Nucleus accumbens (tissue), 56 donors: ENCODE measurements at places on chromosomes 2 and 18.

DNA sequence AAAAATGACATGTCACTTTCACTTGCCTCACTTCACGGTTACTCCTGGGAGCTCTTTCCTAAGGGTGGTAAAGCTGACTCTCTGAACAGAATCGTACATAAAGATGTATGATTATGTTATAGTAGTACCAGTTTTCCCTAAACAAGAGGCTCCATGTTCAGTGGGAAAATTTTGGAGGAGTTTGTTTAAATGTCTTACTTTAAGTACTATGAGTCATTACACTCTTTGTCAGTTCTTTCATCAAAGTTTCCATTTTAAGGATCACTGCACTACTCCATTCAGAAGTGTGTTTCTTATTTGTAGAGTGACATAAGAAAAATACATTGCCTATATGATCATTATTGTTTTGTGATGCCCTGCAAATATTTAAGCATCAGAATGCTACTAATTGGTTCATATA is 121.1 kb upstream of the FIGN start:
- no peak for DNase-seq

GRCh38 chr2:46776687-46777327 is 138.8 kb downstream of the MCFD2 start:
- no peak for DNase-seq

- no peak for DNase-seq
These were observed 570.9 kb downstream of the PIK3C3 start for GRCh38 chr18:42525905-42526304.

GRCh38 chr2:148524519-148524919 is 120.0 kb upstream of the EPC2 start:
- DNase-seq = no peak

DNA sequence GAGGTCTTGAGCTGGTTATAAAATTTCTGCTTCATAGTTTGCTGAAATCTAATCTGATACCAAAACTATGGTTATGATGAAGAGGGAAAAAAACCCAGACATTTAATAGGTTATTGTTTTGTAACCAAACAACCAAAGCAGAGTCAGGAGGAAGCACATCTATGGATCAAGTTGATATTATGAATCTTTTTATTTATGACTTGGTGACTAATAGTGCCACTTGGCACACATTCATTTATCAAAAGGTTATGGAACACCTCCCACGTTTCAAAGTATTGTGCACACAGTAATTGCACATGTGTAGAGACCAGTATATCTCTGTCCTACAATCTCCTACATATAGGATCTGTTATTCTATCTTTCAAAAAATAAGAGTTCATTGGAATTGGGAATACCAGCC is 93.0 kb downstream of the DPP4 start:
- no peak for DNase-seq

GRCh38 chr2:152176113-152176714 is 651 bp upstream of the STAM2 start:
- DNase-seq = no peak

DNA sequence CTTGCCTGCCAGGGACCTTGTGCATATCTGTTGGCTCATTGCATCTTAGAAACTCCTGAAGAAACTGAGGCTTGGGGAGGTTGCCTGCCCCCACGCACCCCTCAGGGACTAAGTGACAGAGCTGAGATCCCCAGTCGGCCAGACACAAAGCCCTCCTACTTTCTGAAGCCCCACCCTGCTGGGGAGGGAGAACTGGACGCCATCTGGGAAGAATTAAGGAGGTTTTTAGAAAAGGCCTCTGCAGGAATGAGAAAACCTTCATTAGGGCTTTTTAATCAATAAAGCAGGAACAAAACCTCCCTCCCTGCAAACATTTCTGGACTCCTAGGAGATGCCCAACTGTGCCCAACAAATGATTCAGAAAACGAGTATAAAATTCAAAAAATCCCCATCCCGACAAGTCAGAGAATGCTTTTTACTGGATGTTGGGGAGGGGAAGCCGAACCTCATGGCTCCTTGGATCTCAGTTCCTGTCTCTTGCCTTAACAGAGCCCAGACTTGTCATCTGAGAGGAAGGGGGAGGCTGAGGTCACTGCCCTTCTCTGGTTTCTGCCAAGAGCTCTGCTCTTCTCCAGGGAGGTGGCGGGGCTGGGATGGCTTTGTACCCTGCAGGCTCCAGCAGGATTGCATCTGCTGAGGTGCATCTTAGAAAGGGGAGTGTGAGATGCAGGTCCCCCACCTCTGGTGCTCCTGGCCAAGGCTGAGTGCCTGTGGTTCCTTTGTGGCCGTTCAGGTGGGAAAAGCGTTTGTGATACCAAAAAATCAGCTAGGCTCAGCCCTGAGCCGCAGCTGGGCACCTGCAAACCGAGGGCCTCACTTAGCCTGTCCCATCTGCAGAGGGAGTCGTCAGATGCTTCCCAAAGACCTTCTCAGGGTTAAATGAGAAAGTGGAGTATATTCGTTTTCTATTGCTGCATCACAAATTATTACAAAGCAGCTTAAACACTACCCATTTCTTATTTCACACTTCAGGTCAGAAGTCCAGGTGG is 142.4 kb downstream of the ZFP36L2 start:
- peak; percentile 41 for DNase-seq

GRCh38 chr2:146124741-146125140 is 1604.8 kb upstream of the ZEB2 start:
- DNase-seq = no peak

GRCh38 chr2:28401411-28401810 is 8.8 kb downstream of the FOSL2 start:
- no peak for DNase-seq

- no peak for DNase-seq
These were observed 100.9 kb upstream of the TEX51 start for GRCh38 chr2:126797622-126798275.

- no peak for DNase-seq
These were observed 700.6 kb upstream of the ZEB2 start for GRCh38 chr2:145220496-145220895.

- no peak for DNase-seq
These were observed 418.9 kb downstream of the IRS1 start for GRCh38 chr2:226380679-226381078.

- DNase-seq = no peak
These were observed 11.3 kb upstream of the TMEM214 start for GRCh38 chr2:27021253-27022049.

DNA sequence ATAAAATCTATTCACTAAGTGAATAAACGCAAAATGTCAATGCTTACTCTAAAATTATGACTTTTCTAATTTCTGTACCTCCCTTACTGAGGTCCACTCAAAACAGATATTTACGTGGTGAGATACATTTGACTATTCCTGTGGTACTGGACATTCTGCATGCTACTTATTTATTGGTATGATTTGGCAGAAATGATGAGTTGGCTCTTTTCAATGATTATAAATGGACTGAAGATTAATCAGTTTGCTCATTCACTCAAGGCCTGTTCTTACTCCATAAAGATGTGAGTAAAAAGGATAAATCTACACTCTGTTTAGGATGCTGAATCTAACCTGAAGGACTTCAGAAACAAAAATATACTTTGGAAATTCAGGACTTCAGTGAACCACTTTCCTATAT is 98.8 kb downstream of the OLA1 start:
- DNase-seq = no peak

GRCh38 chr2:234250926-234251325 is 200.4 kb downstream of the SPP2 start:
- DNase-seq = no peak

GRCh38 chr2:8232871-8233270 is 449.0 kb upstream of the ID2 start:
- DNase-seq = no peak

DNA sequence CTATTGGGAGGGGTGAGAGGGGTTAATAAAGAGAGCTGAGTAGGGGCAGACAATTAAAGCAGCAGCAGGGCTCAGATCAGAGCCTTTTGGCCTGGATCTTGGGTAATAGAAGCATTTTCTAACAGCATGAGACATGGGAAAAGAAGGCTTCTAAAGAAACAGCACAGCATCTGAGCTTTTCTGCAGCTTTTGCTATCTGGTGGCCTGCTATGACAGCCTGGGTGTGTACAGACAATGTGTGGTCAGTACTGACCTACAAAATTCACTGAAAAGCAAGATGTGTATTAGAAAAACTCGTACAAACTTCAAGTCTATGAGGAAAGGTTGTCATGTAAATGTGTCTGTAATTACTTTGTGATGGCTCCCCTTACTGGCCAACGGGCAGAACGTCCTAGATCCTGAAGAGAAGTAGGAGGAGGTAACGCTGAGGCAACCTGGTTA is 95.6 kb downstream of the GALNT3 start:
- no peak for DNase-seq

DNA sequence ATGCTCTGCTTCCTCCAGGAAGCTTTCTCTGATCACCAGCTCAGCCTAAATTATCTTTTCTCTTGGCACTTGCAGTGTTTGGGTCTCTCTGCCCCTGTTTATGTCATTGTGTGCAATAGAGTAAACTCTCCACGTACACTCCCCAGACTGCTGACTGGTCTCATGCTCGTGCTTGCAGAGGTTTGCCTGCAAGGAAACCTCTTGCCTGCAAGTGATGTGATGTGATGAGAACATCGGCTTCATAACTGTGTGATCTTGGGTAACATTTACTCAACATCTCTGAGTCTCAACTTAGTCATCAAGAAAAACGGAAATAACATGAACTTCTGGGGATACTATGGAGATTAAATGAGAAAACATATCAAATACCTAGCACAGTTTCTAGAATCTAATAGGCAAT is 92.3 kb downstream of the BIN1 start:
- DNase-seq = peak; percentile 1

DNA sequence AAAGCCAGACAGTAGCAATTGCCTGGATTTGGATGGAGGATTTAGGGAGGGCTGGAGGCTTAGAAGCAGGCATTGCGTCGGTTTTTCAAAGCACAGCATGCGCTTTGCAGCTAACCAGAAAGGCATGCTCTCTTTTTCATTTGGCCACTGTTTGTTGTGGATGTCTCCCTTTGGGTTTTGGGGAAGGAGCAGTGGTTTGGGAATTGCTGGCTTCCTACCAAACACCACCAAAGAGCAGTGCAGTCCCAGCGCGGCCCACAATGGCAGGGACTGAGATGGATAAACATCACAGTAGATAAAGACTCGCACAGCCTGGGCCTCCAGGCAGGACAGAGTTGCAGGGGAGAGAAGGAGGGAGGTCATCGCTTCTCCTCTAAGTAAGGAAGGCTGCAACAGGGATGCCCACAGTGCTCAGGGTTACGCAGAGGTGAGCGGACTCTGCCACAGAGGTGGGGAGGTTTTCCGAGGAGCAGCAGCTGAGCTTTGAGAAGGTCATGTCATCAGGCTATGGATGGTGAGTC is 148.5 kb downstream of the MYT1L start:
- no peak for DNase-seq

- no peak for DNase-seq
These were observed 72.2 kb upstream of the CHRNA1 start for GRCh38 chr2:174836377-174836994.

DNA sequence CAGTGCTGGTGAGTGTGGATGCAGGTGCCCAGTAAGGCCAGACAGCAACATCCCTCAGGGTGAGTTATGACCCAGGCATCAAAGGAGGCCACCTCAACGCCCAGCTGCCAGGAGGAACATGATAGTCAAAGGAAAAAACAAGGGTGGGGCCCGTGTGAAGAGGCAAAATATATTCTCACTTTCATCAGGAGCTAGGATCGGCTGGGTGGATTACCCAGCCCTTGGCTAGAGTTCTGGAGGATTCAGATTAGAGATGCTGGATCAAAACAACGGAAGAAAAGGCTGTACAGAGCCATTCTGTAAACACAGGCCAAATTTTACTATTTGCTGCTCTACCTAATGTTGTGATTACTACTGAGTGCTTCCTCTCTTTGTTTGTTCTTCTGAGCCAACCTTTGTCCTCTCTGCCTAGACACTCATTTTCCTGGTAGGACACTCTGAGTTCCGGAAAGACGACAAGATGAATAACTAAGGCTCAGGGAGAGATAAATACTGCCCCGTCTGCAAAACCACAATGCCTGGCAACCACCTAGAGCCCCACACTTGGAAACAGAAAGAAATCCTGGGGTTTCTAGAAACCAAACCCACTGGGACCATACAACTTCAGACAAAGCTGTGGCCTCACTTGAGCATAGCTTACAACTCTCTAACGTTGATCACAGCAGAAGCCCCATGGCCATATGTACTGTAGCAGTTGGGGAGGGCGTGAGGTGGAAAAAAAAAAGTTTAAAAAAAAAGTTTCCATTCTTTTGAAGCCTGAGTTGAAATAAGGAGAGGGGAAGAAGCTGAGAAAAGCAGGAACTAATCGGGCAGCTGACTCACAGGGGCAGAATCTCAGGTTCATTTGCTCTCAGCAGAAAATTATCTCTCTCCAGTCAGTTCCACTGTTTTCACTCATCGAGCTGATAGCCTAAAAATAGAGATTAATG is 17.8 kb upstream of the PMAIP1 start:
- no peak for DNase-seq

DNA sequence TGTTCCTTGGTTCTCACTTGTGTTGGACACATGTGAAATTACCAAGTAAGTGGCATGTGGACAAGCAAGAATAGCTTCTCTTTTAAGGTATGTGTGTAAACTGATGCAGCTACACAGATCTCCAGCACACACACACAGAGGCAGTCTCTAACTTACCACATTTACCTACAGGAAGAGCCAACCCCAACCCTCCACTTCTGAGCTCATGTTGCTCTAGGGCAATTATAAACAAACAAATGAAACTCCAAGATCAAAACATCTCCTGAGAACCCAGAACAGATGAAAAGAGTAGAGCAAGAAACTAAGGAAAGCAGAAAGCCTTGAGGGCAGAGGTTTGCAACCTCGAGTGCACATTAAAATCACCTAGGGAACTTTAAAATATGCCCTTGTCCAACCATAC is 16.0 kb upstream of the TMEM37 start:
- DNase-seq = no peak

GRCh38 chr2:113217455-113218282 is 43.9 kb downstream of the PSD4 start:
- DNase-seq = no peak

GRCh38 chr2:14418115-14418514 is 214.4 kb upstream of the LRATD1 start:
- no peak for DNase-seq

DNA sequence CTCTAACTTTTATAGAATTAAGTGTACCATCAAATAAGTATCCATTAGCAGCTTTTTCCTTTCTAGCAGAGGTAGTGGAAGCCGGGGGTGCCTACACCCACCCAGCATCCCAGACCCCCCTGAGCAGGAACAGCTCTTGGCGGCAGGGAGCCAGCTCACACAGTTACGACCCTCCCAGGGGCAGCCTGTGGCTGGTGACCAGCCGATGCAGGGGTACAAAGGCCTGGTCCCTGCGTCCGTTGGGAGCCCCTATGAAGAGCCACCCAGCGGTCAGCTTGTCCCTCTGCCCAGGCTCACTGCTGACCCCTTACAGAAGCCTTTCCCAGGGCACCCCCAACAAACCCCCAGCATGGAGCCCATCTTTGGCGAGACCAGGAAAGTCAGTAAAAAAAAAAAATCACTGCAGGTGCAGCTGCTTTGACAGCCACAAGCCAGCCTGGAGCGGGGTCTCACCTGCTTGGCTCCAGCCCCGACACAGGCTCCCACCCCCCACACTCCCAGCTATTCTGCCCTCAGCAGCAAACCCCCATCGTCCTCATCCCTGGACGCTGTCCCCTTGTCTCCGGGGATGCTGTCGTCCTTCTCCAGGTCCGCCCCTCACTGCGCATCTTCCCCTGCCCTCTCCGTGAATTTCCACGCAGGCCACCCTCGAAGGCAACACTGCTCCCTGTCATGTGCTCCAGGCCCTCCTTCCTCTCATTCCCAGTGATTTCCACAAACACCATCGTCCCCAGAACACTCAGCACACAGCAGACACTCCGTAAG is 43.1 kb downstream of the GPC1 start:
- no peak for DNase-seq
